ENCODE measurements at places on chromosomes 12 and 14.

GRCh38 chr12:116717466-116718437 lies 20.1 kb downstream of the SPRING1 start:
- DNase-seq = no peak

GRCh38 chr12:68080577-68080976 lies 79.0 kb downstream of the IFNG start:
- no peak for DNase-seq

DNA sequence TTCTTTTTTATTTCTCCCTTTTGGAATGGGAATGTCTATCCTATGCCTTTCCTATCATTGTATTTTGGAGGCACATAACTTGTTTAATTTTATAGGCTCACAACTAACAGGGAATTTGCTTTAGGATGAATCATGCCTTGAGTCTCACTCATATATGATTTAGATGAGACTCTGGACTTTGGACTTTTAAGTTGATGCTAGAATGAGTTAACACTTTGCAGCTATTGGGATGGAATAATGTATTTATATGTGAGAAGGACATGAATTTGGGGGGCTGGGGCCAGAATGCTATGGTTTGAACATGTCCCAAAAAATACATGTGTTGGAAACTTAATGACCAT lies 365.3 kb downstream of the ZFP36L1 start:
- no peak for DNase-seq

GRCh38 chr14:104353921-104354701 lies 215.7 kb downstream of the KIF26A start:
- no peak for DNase-seq

GRCh38 chr14:104114421-104115130 lies 23.8 kb upstream of the KIF26A start:
- no peak for DNase-seq

DNA sequence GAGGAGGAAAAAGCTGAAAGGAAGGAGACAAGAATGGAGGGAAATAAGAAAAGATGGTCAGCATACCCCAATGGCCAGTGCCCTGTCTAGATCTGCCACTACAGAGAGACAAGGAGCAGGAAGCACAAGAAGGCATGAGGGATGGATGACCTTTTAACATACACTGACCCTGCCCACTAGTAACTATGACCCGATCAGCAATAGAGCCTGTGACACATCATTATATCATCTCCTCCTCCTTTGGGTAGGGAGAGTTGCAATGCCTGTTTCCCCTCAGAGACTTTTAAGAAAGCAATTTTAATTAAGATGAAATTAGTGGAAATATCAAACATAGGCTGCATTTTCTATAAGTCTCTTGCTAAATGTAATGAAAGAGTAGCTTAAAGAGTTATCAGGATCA lies 4.7 kb upstream of the SLC2A13 start:
- no peak for DNase-seq

GRCh38 chr14:61520576-61520975 lies 174.7 kb upstream of the HIF1A start:
- no peak for DNase-seq

GRCh38 chr12:53618275-53618674 lies 7.9 kb downstream of the ATF7 start:
- DNase-seq = no peak

GRCh38 chr12:87280893-87281292 lies 748.3 kb downstream of the C12orf50 start:
- no peak for DNase-seq

DNA sequence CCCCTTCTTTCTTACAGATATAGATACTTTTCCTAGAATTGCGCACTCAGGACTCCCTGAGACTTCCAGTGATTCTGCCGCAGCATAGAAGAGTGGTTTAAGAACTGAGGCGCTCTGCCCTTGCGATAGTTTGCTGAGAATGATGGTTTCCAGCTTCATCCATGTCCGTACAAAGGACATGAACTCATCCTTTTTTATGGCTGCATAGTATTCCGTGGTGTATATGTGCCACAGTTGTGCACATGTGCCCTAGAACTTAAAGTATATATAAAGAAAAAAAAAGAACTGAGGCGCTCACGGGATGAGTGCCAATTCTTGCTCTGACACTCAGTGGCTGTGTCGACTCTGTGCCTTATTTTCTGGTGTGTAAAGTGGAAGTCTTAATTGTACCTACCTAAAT lies 1.4 kb upstream of the CPM start:
- DNase-seq = no peak

GRCh38 chr14:77260199-77260598 lies 10.8 kb downstream of the NGB start:
- no peak for DNase-seq

GRCh38 chr12:53201639-53202038 lies 5.4 kb downstream of the ITGB7 start:
- no peak for DNase-seq

- DNase-seq = no peak
These were observed 5.5 kb downstream of the CEP170B start for GRCh38 chr14:104870368-104871144.

DNA sequence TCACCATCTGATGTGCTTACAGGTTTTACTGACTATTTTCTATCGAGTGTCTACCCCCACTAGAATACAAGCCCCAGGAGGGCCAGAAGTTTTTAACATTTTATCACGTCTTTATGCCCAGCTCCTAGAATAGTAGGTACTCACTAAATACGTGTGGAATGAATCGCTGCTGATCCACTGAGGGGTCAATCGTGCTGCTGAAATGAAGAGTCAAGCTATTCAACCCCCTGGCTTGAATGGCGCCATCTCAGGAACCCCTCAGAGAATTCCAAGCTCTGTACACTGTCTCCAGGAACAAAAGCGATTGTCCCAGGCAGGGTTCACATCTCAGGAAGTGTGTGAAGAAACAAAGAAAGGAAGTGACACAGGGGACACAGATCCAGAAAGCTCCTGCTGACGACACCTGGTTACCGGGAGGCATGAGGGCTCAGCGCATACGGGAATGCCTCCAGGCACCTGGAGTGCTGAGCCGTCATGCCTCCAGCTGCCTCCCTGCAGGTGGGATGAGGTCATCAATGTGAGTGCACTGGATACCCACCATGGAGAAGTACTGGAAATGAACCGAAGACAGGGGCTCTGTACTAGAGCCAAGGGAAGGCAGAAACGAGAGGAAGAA lies 45.6 kb downstream of the PITPNM2 start:
- no peak for DNase-seq

- no peak for DNase-seq
These were observed 35.8 kb downstream of the RASAL1 start for GRCh38 chr12:113099764-113100163.

- DNase-seq = no peak
These were observed 101.0 kb downstream of the SCN8A start for GRCh38 chr12:51692016-51692415.

DNA sequence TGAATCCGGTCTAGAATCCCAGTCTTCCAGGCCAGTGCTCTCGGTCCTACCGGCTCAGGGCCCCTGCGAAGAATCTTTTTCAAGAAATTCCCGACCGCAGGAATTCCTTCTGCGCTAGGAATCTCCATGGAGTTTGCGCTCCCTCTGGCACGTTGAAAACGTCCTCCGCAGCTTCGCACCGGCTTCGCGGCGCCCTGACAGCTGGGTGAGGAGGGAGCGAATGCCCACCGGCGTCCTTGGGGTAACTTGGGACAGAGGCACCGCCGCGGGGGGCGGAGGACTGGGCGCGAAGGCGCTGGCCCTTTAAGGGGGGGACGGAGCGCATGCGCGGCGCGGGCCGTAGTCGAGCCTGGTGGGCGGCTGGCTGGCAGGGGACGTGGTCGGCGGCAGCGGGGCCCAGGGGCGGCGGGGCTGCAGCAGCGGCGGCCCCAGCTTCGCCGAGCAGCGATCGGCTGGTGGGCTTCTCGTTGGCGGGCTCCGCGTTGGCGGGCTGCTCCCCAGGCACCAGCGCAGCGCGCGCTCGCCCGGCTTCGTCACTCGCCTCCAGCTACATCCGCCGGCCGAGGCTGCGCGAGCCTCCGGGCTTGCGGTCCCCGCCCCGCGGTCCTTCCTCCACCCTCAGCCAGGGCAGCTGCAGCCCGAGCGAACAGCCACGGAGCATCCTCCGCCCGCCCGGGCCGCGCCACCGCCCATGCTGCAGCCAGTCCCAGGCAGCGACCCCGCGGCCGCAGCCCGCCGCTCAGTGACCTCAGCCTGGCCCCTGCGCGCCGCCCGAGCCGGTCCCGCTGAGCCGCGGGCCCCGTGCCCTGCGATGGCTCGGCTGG lies at the start of gene VASH1:
VASH1 (plus strand) TSS at position 333 of the 824 bp plus-strand sequence. CDS start 1,354 bp downstream, outside the sequence.
- peak; percentile 64 for DNase-seq

GRCh38 chr14:103016071-103016470 lies 41.3 kb downstream of the CDC42BPB start:
- DNase-seq = no peak

DNA sequence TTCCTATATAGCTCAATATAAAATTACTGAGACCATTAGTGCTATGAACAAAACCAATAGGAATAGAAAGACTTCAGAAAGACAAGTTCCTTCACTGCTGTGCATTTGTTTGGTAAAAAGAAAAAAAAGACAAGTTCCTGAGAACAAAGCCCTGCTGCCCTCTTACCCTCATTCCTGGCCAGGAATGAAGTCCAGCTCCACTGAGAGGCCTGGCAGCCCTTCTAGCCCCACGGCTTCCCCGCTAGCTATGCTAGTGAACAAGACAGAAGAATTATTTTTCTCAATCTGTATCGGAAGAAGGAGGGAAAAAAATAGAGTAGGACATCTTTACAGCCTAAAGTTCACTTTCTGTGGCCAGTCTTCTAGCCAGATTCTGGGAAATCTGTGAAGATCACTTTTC lies 1.6 kb downstream of the MFAP5 start:
- DNase-seq = no peak

DNA sequence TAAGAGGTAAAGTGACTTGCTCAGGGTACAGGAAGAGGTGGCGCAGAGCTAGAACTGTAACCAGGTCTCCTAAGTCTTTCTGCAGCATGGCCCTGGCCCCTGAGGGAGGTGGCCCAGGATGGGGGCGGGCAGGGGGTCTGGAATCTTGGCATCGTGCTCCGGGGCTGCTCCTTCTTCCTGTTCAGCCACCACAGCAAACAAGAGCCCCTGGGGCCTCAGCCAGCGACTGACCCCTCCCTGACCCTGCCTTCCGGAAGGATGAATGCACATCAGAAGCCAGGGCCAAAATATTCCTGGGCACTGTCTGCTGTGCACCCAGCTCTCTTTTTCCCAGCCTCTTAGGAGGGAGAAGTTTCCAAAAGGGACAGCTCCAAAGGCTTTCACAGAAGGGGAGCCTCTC lies 242.8 kb downstream of the DPF3 start:
- peak; percentile 7 for DNase-seq

GRCh38 chr14:81464253-81465002 lies 64.3 kb upstream of the STON2 start:
- DNase-seq = peak; percentile 73

Data from neural crest cell (in vitro differentiated cells).